ENCODE measurements at places on chromosomes 12 and 14.

DNA sequence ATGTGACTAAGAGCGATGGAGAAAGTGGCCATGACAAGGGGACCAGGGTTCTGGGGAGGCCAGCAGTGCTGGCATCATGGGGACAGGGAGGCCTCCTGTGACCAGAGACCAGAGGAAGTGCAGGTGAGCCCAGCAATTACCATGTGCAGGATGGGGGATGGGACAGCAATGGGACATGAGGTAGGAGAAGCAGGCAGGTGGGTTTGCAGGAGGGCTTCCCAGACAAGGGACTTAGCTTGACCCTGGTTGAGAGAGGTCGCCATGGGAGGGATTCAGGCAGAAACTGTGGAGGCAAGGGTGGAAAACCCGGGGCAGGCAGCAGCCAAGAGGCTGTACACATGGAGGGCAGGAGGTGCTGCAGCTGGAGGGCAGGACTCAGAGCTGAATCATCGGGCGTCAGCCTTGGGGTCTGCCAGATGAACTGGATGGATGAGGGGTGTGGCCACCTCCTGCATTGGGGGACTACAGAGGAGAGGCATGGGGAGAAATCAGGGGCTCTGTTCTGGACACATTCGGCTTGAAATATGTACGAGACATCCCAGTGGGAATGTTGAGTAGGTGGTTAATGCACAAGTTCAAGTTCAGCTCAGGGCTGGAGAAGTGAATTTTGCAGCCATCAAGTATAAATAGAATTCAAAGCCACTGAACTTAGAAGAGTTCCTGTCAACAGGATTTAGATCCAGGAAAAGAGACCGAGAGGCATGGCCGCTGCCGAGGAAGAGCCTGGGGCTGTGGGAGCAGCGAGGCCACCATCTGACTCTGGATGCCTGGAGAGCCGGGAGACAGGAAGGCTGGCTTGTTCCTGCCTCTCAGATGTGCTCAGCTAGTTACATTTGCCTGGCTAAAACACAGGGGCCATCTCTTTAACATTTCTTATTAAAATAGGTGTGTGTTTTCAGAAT, 36.6 kb downstream of the SFSWAP start:
- DNase-seq, result no peak

GRCh38 chr14:35231207-35231760, 60.9 kb upstream of the PSMA6 start:
- no peak for DNase-seq

GRCh38 chr12:97630875-97631274, 168.3 kb downstream of the RMST start:
- DNase-seq, result no peak

GRCh38 chr12:4535871-4536270, 2.8 kb upstream of the RAD51AP1 start:
- no peak for DNase-seq

- peak; percentile 11 for DNase-seq
Measured at GRCh38 chr14:74502236-74503019, 8.9 kb downstream of the ISCA2 start.

- DNase-seq, result no peak
Measured at GRCh38 chr14:100291305-100292075, 14.8 kb downstream of the SLC25A29 start.

GRCh38 chr14:99579903-99580571, 24.0 kb downstream of the CCDC85C start:
- DNase-seq, result peak; percentile 31

DNA sequence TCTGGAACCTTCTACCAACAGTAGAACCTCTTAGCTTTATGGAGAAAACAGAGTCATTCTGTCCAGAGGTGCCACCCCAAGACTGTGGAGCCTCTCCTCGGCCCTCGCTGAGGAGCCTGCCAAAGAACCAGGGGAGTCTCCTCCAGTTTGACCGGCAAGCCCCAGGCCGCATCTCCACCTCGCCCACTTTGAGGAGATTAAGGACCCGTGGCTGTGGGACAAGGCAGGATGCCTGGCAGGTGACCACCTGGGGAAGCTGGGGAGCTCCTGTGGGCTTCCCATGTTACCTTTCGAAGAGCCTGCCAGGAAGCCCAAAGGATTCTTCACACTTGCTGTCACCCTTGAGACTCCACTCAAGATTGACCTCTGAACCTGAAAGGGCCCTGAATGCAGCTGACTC, 3.8 kb downstream of the PLEKHG7 start:
- no peak for DNase-seq

- no peak for DNase-seq
Measured at GRCh38 chr12:124391340-124392261, 96.7 kb downstream of the RFLNA start.

DNA sequence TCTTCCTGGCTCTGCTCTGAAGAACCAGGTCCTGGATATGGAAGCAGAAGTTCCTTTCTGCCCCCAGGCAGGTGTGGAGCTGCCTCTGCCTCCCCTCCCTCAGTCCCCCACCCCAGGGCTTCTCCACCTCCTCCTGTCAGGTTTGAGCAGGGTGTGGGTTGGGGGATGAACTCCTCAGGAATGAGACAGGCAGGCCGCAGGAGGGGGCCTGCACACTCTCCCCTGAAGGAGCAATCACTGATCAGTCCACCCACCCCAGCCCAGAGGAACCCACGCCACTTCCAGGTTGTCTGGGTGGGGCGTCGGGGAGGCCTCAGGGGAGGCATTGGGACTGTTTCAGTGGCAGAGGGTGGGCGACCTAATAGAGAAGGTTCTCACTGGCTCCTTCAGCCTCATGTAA, 26.6 kb downstream of the FAIM2 start:
- DNase-seq, result no peak

DNA sequence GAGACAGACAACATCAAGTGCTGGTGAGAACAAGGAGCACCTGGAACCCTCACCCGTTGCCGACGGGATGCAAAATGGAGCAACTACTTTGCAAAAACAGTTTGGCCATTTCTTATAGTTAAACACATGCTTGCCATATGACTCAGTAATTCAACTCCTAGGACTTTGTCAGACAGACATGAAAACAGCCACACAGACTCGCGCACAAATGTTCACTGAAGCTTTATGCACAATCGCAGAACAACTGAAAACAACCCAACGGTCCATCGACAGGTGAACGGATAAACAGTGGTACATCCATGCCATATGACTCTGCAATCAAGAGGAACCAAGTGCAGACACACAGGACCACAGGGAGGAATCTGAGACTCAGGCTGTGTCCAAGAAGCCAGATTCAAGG, 30.8 kb downstream of the NCOR2 start:
- no peak for DNase-seq

DNA sequence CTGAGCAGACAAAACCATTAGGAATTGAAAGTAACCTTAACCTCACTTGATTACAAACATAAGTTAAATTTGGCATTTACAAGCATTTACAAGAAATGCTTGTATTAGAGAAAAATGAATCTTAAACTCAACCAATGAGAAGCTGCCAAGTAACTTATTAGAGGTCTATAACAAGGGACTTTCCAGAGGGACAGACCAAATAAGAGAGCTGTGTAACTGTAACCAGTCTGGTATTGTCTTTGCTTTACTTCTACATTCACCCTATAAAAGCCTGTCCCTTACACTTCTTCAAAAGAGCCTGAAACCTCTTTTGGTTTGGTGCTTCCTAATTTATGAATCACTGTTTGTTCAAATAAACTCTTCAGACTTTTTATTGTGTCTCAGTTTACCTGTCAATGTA, 450.0 kb upstream of the FAR2 start:
- no peak for DNase-seq

DNA sequence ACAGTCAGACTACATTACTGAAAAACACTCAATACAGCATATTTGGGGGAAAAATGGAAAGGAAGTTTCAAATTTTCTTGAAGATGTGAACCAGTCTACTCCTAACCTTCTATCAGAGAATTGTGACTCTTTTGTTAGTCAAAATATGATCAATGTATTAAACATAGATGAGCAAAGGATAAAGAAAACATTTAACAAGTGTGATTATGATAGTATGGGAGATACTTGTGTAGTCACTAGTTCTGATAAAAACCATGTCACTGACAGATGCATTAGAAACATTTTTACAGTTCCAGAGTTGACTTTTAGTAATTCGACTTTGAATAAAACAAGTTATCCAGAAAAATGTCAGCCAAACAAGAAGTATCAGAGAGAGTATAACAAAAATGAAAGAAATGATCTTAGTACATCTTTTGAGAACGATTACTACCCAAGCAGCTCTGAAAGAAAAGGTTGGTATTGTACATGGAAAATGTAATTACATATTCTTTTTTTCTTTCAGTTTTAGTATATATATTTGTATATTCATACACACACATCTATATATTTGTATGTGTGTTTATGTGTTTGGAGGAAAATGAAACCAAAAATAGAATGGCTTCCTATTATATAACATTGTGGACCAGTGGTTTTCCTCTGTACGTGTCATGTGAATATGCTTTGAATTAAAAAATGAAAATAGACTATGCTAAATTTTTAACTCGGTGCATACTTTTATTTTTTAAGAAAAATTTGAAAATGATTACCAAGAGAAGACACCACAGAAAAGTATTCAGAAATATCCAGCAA, 63.3 kb upstream of the ABCD2 start:
- no peak for DNase-seq

DNA sequence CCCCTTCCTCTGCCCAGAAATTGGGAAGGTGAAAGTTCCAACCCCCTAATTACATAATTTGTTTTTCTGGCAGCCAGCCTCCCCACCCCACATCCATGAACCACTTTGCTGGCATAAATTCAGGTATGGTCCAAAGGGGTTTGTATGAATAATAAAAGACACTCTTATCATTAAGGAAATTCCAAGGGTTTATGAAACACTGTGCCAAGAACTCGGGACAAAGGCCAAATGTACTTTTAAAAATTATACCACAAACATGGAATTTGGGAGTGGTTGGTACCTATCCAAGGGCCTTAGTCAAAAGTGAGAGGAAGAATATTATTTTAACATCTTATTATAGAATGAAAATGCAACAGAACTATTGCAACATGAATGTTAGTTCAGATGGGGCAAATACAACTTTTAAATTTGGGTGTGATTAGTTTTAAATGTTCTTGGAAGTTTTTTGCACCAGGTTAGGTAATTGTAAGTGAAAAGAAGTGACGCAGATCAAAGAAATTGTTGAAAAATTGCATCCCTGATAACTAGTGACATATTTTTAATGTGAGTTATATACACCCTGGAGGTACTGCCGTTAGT, 217.8 kb downstream of the TMEM117 start:
- no peak for DNase-seq

DNA sequence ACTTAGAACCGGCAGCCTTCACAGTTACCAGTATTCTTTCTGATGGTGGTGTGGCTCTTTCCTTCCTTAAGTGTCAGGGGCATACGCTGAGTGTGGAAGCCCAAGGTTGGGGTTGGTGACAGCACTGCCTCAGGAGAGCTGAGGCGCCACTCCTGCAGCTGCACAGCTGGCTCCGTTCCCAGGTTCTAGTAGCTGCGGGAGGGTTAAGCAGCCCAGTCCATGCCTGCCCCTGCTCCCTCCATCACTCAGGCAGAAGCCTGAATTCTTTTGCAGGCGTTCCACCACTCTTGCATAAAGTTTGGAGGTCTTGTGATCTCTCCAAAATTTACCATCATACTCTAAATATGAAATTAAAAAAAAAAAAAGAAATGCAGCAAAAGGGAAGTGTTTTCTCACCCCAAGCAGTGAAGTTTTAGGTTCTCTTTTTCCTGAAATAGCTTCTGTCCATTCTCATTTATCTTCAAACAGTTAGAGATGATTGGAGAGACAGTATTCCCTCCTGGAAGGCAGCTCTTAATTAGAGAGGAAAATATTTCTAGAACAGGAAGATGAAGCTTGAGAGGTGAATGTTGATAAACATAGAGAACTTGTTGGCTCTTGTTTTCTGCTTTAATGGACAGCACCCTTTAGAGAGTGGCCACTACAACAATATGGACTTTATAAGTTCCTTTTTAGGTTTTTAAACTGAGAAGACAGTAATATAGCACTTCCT, 136.1 kb downstream of the FGD4 start:
- DNase-seq, result peak; percentile 26

- no peak for DNase-seq
Measured at GRCh38 chr12:66629138-66629870, 49.6 kb downstream of the GRIP1 start.

DNA sequence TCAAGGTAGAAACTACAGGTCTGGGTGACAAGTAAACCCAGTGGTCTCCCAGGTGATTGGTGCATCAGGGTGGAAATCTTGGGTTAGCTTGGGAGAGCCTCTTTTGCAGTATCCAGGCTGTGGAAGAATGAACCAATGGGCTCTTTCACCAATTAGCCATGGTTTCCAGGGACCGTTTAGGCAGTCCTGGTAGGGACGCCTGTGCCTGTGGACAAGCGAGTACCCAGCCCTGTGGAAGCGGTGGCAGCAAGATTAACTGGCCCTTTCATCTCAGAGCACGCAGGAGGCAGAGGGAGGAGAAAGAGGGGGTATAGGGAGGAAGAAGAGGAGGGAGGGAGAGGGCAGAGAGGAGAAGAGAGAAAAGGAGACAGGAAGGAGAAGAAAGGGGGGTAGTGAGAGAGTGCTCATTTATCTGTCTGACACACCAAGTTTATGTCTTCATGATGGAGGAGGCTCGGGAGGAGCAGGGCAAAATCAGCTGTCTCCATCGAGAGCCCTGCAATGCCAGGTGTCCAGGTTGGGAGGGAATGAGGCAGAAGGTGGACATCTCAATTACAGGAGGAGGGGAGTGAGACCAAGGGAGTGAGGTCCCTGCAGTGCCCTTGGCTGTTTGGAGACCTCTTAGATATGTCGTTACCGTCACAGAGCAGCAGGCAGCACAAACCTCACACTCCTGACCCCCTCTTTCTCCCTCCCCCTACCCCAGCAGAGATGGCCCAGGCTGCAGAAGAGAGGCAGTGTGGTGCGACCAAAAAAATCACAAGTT, 4.6 kb upstream of the ZDHHC22 start:
- DNase-seq, result no peak

DNA sequence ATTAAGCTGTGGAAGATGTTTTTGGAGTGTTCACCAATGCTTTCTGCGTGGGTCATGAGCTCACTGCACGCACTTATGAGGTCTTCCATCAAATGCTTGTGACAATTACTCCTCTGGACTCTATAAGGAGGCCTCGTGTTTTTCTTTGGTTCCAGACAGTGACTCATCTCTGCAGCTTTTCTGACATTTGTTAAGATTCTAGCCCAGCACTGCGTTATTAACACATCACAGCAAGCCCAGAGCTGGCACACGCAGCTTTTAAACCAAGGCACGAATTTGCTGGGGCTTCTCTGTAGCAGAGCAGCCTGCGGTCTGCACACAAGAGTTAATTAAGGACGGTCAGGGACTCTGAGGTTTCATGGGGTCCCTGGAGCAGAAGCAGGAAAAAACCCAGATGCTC, 16.9 kb downstream of the MEG3 start:
- peak; percentile 66 for DNase-seq

DNA sequence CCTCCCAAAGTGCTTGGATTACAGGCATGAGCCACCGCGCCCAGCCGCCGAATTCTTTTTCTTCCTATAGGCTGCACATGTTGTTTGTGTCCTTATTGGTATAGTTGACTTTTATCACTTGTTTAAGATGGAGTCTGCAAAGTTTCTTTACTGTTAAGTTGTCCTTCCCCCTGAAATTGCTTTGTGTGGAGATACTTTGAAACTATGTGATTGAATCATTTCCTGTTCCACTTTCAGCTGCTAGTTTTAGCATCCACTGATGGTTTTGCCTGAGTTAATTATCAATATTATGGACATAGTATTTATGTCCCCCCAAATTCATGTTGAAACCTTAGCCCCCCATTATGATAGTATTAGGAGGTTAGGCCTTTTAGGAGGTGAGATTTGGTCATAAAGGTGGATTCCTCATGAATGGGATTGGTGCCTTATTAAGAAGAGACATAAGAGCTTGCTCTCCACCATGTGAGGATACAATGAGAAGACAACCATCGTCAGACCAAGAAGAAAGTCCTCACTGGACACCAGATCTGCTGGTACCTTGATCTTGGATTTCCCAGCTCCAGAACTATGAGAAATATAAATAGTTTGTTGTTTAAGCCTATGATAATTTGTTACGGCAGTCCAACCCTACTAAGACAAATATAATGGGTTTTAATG, 34.9 kb downstream of the PPHLN1 start:
- DNase-seq, result no peak
